ENCODE measurements at places on chromosomes 5 and 9. TPM values are rescaled to one million over a fixed set of nuclear protein-coding genes. Genes with fewer than 3 reads are reported as not detected.

PRDM9 gene
- total RNA-seq = not detected

GRCh38 chr5:90955001-90955635 is 396.5 kb downstream of the ADGRV1 start:
- DNase-seq = no peak

SOX30 gene
- not detected for total RNA-seq

GRCh38 chr9:126474786-126475485 is 138.8 kb upstream of the LMX1B start:
- DNase-seq = no peak

Measured in uterus (tissue), 4 donors.